ENCODE measurements at places on chromosomes 16 and 17.

DNA sequence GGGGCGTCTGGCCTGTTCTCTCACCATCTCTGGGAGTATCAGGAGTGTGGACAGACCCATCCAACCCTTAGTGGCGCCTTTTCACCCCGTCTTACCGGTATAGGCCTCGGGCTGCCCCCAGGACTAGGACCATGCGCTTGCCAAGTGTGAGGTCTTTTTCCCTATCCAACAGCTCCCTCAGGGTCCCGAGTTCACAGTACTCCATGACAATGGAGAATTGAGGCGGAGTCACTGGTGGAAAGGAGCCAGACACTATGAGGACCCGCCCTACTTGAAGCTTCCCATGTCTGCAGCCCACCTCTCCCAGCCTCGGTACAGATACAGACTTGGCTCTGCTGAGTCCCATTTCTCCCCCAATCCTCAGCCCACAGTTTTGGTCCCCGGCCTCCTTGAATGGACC is 15.9 kb upstream of the RFWD3 start:
- no peak for DNase-seq

- peak; percentile 30 for DNase-seq
Measured at GRCh38 chr16:51267681-51268080, 116.6 kb upstream of the SALL1 start.

DNA sequence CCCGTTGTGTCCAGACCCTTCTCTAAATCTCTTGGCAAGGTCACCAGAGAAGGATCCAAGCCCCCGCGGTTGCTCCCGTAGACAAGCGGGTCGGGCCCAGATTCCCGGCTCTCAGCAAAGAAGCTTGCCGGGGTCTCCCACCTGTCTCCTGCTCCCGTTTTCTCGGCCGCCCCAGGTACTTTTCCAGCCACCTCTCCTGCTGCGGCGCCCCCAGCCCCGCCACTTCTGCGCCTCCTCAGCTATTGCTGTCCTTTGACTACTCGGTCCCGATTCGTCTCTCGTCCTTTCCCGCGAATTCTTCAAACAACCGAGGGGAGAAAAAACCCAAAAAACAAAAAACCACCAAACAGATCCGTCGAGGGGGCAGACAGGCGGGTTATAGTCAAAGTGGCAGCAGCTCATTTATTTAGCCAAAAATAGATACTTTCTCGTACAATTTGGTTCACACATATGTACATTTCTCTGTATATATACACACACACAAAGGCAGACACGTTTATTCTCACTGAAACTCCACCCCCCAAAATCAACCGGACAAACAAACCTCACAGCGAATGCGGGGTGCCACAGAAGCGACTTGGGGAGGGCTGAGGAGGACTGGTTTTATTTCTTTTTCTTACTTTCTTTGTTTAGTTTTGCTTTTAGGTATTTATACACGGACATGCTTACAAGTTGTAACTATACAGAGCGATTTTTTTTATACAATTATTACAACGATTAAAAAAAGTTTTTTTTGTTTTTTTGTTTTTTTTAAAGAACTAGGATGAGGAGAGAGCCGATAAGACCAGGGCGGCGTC is 3.5 kb downstream of the IRX3 start:
- DNase-seq = no peak

DNA sequence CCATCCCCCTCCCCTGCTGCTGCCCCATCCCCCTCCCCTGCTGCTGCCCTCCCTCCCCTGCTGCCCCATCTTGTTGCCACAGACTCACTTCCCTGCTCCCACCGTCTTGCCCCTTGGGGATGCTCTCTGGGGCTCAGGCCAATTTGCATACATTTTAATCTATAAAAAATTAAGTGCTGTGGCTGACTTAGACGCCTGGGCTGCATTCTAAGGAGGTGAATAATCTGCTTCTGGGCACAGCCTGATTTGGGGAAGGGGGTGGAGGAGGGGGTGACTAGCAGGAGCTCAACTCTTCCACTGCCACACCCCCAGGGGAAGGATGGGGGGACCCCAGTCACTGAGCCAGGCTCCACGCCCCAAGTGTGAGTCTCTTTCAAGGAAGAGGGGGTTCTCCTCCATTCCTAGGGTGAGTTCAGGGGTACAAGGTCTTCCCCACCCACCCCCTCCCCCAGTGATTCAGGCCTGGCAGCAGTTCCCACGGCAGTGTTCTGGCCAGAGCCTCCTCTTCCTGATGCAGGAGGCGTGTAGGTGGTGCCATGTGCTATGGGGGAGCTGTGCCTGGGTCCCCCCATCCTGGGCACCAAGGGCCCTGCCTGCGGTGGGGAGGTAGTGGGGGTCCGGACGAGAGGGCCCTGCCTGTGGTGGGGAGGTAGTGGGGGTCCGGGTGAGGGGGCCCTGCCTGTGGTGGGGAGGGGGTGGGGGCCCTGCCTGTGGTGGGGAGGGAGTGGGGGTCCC is 5.0 kb downstream of the DPH1 start:
- DNase-seq = no peak

DNA sequence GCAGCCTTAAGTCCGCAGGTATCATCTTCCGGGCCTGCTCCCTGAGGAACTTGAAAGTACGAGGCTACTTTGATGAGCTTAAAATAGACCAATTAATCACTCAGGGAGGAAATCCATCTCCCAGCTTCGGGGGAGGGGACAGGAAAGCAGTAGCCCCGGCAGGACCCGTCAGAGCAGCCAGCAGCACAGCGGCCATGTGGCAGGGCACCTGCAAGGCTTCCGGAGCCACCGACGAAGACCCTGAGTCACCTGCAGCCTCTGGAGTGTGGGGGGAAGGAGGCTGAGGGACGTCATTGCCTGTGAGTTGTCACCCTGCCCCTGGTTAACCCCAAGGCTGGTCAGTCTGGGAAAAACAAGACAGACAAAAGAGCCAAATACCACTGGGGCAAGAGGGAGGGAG is 4.4 kb upstream of the CYB561 start:
- no peak for DNase-seq

GRCh38 chr16:10097271-10097670 is 85.0 kb downstream of the GRIN2A start:
- no peak for DNase-seq

GRCh38 chr17:8894673-8895578 is 27.5 kb upstream of the PIK3R6 start:
- peak; percentile 21 for DNase-seq

- peak; percentile 94 for DNase-seq
Measured at GRCh38 chr17:142102-142661, 4.8 kb downstream of the SCGB1C2 start.

DNA sequence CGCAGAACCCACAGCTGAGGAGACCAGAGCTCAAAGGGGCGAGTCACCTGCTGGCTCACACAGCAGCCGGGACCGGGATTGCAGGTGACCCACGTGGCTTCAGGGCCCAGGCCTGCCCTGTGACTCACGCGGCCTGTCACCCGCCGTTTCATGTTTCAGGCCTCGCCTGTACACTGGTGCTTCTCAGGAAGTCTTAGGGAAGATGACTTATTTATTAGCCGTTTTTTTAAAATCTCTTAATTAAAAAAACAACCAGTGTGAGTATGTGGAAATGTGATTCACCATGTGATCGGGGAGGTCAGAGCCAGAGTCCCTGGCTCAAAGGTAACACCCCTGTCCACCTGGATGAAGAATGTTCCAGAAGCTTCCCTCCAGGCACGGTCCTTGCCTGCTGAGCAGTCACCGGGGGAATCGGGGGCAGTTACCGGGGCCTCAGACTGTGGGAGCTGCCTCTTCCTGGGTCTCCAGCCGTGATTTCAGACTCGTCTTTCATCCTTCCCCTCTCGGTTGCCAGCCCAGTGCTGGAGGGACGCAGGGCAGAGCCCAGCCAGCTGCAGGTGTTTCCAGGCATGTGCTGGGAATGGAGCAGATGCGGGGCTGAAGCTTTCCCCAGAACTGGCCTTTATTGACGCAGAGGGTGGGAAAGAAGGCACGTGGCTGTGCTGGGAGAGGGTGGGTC is 49.3 kb downstream of the CMIP start:
- peak; percentile 89 for DNase-seq

DNA sequence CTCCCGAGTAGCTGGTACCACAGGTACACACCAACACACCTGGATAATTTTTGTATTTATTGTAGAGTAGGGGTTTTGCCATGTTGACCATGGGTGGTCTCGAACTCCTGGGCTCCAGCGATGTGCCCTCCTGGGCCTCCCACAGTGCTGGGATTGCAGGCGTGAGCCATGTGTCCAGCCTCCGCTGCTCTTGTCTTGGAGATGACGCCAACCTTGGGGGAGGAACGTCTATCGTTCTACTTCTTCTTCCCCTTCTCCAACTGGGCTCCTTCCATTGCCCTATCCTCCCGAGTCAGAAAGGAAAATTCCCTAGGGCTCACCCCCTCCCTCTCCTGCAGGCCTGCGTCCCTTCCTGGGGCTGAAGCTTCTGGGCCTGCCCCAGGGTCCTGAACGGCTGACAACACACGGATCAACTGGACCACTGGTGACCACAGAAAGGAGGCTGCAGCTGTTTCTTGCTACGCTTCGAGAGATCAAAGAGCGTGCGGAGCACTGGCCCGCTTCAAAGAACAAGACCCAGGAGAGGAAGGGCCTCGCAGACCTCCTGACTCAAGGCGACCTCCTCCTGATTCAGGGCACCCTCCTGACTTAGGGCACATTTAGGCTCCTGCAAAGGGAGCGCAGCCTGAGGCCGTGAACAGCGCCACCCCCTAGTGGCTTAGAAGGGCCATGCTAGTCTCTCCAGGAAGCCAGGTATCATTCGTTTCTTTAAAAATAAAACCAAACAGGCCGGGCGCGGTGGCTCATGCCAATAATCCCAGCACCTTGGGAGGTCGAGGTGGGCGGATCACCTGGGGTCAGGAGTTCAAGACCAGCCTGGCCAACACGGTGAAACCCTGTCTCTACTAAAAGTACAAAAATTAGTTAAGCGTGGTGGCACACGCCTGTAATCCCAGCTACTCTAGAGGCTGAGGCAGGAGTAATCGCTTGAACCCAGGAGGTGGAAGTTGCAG is 48.5 kb upstream of the HELZ start:
- no peak for DNase-seq

GRCh38 chr17:73711184-73711583 is 66.9 kb upstream of the SDK2 start:
- no peak for DNase-seq

DNA sequence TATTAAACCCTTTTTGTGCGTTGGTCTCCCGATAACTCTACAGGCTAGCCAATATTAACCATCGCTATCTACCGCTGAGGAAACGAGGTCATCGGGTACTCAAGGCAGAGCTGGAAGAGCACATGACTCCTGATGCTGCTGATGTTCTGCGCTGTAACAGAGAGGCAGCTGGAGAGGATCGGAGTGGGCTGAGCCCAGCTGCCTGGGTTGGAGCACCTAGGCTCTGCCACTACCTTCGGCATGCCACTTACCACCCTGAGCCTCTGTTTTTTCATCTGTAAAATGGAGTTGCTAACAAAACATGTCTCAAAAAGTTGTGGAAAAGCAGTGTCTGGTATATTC is 432 bp upstream of the SLC46A1 start:
- DNase-seq = no peak

DNA sequence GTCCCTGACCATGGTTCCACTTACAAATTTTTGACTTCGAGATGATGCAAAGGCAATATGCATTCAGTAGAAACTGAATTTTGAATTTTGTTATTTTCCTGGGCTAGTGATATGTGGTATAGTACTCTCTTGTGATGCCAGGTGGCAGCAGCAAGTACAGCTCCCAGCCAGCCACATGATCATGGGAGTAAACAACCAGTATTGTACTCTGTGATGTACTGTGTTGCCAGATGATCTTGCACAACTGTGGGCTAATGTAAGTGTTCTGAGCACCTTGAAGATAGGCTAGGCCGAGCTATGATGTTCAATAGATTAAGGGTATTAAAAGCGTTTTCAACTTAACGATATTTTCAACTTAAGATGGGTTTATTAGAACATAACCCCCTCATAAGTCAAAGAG is 250.8 kb downstream of the STX8 start:
- DNase-seq = no peak

- DNase-seq = no peak
Measured at GRCh38 chr17:57420734-57421717, 164.7 kb downstream of the MSI2 start.

- no peak for DNase-seq
Measured at GRCh38 chr16:30060346-30060745, 5.2 kb upstream of the ALDOA start.

GRCh38 chr17:63634816-63635215 is 12.6 kb downstream of the MAP3K3 start:
- no peak for DNase-seq

DNA sequence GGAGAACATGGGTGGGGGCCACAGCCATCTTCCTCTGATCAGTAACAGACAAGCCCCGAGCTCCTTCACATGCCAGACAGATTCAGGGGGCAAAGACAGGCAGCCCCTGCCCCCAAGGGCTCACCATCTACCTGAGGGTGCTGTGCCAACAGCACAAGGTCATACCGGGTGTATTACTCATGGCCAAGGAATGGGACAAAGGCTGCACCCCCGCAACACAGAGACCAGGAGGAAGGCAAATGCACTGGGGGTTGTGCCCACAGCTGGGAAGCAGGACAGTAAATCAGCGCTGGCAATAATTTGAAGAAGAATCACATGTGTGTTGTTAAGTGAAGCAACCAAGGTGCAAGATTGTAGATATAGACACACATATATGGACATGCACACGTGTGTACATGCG is 137.1 kb downstream of the C16orf95 start:
- DNase-seq = no peak

DNA sequence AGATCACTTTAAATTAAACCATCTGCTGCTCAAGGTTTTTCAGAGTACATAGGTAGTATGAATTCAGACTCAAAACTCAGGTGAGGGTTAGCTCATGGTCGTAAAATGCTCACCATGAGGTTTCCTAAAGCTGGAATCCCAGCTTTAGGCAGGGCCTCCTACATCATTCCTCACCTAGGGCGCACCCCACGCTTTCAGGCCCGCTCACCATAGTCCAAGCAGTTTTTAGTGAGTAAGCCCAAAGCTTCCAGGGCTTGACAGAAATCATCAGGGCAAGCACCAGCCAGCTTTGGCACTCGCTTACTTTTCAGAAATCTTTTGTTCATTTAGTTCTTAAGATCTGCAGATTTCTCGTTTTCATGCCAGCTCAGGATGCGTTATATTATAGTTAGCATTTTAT is 89.8 kb downstream of the HIC1 start:
- no peak for DNase-seq

DNA sequence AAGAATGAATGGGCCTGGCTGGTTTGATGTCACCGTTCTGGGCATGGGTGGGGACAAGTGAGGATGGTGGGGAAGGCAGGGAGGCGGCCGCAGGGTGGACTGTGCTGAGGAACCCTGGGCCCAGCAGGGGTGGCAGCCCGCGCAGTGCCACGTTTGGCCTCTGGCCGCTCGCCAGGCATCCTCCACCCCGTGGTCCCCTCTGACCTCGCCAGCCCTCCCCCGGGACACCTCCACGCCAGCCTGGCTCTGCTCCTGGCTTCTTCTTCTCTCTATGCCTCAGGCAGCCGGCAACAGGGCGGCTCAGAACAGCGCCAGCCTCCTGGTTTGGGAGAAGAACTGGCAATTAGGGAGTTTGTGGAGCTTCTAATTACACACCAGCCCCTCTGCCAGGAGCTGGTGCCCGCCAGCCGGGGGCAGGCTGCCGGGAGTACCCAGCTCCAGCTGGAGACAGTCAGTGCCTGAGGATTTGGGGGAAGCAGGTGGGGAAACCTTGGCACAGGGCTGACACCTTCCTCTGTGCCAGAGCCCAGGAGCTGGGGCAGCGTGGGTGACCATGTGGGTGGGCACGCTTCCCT is 6.5 kb upstream of the SERPINF1 start:
- no peak for DNase-seq
